ENCODE measurements at places on chromosomes 6 and 20.
A peak's percentile ranks its signal among the peaks of the same experiment; 100 is the strongest.

- no peak for DNase-seq
Measured at GRCh38 chr20:63625771-63626423, 1.0 kb downstream of the GMEB2 start.

DNA sequence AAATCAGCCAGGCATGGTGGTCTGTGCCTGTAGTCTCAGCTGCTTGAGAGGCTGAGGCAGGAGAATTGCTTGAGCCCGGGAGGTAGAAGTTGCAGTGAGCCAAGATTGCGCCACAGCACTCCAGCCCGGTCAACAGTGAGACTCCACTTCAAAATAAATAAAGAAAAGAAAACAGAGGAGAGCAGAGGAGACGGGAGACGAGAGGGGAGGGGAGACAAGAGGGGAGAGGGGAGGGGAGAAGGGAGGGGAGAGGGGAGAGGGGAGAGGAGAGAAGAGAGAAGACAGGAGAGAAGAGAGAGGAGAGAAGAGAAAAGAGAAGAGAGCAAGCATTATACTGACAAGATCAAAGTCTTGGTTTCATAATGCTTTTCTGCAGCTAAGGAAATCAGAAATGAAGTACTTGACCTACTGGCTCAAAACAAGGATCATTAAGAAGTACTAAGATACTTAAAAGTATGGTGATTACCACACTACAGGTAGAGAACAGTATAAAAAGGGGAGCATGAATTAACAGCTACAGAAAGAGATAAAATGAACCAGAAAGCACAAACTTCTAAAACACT is 30.5 kb downstream of the FAM8A1 start:
- DNase-seq, result no peak

DNA sequence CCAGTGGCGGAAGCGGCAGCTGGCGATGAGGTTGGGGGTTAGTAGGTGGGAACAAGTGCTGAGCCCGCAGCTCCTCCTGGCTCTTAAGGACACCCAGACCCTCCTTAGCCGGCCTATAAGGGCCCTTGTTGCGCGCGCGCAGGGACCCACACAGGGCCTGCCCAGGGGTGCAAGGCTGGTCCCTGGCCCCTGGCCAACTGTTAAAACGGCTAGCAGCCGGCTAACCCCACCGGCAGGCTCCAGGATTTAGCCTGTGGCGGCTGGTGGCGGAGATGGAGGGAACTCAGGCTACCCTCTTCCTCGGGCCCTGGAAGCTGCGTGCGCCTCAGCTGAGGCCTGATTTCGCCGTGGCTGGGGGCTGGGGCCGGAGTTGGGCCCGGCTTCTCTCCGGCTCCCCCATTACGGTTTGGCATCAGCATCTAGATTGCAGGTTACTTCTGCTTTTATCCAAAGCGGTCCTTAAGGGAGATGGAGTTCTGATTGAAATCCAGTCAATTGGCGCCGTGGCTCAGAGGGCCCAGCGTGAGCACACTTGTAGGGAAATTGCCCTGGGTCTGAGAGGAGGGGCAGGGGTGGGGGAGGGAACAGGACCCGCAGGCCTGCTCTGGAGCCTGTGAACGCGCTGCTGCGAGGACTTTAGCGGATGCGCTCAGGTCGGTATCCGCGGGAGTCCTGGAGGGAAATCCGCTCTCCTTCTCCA is 36.9 kb upstream of the CCDC167 start:
- no peak for DNase-seq

- peak; percentile 82 for DNase-seq
Measured at GRCh38 chr20:1108437-1108920, 9.9 kb upstream of the PSMF1 start.

- DNase-seq, result no peak
Measured at GRCh38 chr20:34710568-34710839, 6.4 kb downstream of the TP53INP2 start.

DNA sequence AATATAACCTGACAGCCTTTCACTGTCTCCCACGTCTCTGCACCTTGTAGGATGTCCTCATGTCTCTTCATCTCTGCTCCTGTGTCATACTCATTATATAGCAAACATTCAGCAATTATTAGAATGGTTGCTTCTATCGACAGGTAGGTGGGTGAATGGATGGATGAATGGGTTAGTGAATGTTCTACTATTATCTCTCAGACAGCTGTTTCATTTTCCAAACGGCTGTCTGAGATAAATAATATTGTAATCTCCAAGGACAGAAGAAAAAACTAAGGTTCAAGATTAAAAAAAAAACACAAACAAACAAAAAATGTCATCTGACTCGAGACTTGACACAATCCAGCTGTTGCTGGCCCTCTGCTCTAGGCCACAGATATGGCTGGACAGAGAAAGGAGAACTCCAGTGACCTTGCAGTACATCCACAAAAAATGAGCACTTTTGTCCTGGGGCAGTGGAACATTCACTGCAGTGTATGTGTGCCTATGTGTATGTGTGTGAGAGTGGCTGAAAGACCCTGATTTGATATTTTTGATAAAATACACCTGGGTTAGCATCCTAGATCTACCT is 2.1 kb downstream of the HNF4A start:
- no peak for DNase-seq

- no peak for DNase-seq
Measured at GRCh38 chr20:52160049-52160570, 31.5 kb downstream of the ZFP64 start.

DNA sequence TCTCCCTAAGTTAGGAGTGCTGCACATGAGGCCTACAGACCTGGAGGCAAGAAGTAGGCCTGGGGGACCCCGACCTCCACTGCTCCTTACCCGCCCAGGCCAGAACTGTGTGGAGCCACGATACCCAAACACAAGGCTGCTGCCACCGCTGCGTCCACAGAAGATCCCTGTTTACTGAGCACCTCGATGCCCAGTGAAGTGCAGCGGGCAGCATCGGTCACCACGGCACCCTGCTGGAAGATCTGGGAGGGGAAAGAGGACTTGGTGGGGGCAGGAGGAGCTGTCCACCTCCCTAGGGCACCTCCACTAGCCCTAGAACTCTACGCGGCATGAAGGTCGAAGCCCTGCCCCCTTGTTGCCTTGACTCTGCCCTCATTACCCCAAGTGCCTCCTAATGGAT is 9.9 kb downstream of the GGT7 start:
- no peak for DNase-seq

- DNase-seq, result no peak
Measured at GRCh38 chr6:80640176-80640575, 533.7 kb downstream of the BCKDHB start.

- DNase-seq, result no peak
Measured at GRCh38 chr20:20366876-20367574, 879 bp upstream of the INSM1 start.

GRCh38 chr6:140059947-140060346 is 685.5 kb upstream of the CITED2 start:
- DNase-seq, result no peak

- DNase-seq, result no peak
Measured at GRCh38 chr20:6055981-6056569, 2.2 kb upstream of the LRRN4 start.

DNA sequence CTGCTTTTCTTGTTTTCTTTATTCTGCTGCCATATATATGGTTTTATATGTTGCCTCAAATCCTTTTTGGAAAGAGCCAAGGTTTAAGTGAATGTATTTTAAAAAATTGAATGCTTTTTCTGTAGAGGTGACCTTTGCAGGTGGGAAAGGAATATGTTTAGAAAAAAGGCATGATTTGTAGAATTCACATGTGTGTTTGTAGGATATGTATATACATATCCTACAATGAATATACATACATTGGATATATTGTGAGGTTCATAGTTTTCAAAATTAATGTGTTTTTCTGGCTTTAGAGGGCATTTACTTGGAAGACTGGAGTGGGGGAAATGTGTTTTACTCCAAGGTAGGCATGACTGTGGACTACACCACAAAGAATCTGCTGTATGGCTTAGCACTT is 4.0 kb upstream of the EYA2 start:
- no peak for DNase-seq

DNA sequence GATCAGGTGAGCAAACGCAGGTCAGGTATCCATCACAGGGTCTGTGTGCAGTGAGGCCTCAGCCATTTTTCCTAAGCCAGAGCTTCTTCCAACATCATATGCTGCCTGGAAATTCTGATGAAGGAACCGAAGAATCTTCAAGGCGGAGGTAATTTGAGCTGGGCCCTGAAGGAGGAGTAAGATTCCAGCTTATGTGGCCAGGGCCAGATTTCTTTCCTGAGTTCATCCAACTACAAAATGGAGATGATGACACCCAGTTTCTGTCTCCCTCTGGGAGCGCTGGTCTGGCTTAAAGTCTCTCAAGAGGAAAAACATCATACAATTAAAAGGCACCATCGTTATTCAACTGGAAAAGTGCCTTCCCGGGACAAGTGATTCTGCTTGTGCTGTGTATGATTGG is 6.9 kb upstream of the MANBAL start:
- DNase-seq, result no peak

- DNase-seq, result no peak
Measured at GRCh38 chr20:47535088-47535487, 33.4 kb downstream of the NCOA3 start.

DNA sequence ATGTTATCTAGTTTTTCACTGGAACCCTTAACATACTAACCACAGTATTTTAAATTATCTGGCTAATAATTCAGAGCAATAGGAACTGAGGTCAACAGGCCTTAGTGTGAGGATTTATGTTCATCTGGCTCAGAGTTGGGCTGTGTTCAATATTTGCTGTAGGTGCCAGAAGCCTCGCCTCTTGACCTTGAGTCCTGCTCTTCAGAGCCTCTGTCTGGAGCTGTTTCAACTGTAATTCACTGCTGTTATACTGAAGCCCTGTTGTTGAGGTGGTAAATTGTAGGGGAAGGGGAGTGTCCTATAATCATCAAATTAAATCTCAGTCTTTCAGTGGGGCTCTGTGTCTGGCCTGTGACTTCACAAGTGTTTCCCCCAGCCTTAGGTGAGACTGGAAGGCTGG is 184.4 kb downstream of the CDH26 start:
- no peak for DNase-seq

- DNase-seq, result peak; percentile 85
Measured at GRCh38 chr6:14211562-14211942, 94.0 kb downstream of the CD83 start.

DNA sequence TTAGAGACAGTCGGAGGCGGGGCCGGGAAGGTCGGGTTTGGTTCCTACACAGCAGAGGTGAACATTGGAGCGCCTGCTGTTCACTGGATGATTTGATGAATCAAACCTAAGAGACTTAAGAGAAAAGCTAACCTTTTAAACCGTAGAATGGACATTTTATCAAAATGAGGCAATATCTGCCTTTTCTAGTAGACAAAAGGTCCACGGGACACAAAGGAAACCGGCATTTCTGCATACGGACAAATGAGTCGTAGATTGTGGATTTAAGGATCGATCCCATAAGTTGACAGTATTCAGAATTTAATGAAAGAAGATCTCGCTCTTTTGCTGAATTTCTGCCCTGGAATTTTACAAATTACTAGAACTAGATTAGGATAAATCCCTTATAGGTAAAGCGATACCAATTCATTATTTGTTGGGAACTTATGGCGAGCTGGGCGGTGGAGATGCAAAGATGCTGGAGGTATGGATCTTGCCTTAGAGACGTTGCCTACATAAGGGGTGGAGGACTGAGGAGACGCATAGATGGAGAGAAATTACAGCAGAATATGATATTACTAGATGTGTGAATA is 400 bp downstream of the PAK1IP1 start:
- no peak for DNase-seq

- DNase-seq, result peak; percentile 66
Measured at GRCh38 chr20:50302341-50303057, 111.9 kb downstream of the CEBPB start.

GRCh38 chr20:8571611-8572010 is 439.5 kb downstream of the PLCB1 start:
- no peak for DNase-seq

GRCh38 chr6:38064431-38064830 is 244.9 kb downstream of the ZFAND3 start:
- no peak for DNase-seq

- no peak for DNase-seq
Measured at GRCh38 chr6:9540126-9540525, 874.7 kb downstream of the TFAP2A start.

DNA sequence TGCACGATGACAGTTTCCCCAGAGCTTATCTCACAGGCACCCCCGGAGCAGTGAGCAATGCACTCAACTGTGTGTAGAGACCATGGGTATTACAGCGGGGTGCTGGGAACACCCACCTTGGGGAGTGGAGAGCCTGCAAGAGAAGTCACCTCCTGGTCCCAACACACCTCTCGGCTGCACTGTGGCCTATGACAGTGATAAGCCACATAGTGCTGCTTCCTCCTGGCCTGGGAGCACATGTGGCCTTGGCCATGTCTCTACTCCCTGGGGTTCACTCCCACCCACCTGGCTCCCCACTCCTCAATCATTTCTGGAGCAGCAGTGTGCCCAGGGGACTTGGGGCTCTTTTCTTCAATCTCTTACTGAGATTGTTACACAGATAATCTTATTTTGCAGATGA is 77.0 kb downstream of the SLC24A3 start:
- no peak for DNase-seq

DNA sequence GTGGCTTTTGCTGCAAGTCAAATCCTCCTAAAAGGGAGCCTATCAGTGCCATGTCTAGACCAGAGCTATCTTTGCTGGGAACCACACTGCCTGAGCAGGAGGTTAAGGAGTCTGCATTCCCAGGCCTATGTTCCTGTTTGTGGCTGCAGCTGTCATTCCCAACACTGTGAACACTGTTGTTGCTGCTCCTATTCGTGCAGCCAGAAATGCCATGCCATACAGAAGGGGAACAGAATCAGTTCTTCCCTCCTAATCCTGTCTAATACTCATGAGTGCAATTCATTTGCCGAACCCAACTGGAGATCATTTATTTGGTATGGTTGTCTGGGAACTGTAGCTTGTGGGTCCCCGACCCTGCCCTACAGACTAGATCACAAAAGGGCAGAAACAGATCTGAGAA is 406.5 kb upstream of the GJE1 start:
- DNase-seq, result no peak

DNA sequence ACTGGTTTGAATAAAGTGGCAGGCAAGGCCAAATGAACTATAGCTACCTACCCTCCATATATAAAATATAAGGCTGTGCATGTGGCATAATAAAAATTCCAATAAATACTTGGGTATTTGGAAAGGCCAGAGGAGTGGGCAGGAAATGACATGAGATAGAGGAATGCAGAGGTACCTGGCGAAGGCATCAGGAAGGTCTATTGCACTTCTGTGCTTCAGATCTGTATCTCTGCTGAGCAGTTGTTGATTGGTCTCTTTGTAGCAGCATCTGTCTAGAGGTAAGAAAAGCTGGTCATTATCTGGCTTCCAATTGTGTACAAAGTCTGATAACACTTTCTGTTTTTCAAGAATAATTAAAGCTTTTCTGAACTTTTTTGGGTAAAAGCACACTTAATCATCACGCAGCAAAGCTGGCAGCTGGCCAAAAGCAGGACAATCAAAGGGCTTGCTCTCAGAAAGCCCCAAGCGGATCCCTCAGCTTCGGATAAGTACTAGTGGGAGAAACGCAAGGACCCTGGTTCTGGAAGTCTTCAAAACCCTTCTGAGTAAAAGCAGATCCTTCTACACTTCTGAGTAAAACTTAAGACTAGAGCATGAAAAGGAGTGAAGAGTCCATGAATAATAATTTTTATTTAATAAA is 120.1 kb upstream of the TCF21 start:
- DNase-seq, result no peak

GRCh38 chr6:23983735-23984134 is 142.3 kb upstream of the NRSN1 start:
- DNase-seq, result no peak

Data from posterior vena cava (tissue), 2 donors.